ENCODE measurements at places on chromosomes 16 and 17.

DNA sequence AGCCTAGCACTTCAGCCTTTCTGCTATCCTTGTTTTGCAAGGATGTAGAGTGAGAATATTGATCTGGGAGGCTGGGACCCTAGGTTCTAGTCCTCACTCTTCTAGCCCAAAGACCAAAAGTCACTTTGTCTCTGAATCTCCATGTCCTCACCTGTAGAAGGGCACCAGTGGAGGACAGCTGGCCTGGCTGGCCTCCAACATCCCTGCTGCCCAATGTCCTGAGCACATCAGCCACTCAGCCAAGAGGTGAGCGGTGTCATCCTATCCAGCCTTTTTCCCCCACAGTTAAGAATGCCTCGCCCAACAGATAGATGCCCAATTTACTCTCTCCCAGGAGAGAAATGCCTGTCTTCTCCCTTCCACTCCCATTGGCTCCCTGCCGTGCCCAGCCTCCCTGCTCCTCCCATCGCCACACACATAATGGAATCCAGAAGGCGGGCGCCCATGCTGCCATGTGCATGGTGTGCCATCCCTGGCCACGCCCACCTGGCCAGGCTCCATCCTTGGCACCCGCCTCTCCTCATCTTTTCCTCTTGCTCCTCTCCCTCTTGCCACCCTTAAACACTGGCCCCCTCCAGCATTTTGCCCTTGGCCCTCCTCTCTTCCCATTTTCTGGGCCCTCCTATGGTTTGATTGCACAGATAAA, 157.3 kb upstream of the SDK2 start:
- DNase-seq = no peak

GRCh38 chr17:1012823-1013728, 16.1 kb downstream of the TIMM22 start:
- no peak for DNase-seq

- no peak for DNase-seq
Measured at GRCh38 chr17:53662608-53663007, 160.1 kb upstream of the KIF2B start.

- no peak for DNase-seq
Measured at GRCh38 chr17:1590029-1590746, 27.6 kb upstream of the PITPNA start.

- DNase-seq = no peak
Measured at GRCh38 chr17:31538080-31538762, 146.7 kb downstream of the RAB11FIP4 start.

GRCh38 chr16:47523342-47524006, 62.3 kb downstream of the PHKB start:
- no peak for DNase-seq

GRCh38 chr16:80350061-80350460, 190.7 kb upstream of the DYNLRB2 start:
- no peak for DNase-seq

DNA sequence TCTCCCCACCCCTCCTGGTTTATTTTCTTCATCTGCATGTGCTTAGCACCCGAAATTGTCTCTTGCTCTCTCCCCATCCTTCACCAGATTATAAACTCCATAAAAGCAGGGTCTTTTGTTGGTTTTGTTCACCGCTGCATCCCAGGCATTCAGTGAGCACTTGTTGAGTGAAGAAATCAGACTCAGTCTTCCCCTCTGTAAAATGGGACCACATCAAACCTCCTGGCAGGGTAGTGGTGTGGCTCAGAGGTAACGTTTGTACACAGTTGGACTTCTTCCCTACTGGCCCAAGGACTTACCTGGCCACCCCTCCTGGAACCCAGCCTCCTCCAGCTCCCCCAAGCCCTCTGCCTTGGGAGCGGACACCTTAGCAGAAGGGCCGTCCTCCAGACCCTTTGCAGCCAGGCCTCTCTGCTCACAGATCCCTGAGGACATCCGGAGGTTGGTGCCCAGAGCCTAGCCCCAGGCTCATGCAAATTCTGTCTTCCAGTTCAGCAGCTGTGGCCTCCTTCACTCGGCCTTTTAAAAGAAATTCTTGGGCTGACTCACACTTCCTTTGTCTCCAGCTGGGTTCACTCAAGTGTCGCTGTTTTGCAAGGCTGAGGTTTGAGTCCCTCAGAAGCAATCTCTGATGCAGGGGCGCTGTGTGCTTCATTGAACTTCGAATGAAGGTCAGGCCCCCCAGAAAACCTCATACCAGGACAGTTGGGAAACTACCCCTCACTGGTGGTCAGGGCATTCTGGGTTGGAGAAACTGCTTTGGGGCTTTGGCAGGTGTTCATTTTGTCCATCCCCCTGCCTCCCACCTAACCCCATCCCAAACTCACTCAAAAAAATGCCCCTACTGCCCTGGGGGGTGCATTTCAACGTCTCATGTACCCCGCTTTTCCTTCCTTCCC, 16.8 kb upstream of the RMI2 start:
- peak; percentile 11 for DNase-seq

DNA sequence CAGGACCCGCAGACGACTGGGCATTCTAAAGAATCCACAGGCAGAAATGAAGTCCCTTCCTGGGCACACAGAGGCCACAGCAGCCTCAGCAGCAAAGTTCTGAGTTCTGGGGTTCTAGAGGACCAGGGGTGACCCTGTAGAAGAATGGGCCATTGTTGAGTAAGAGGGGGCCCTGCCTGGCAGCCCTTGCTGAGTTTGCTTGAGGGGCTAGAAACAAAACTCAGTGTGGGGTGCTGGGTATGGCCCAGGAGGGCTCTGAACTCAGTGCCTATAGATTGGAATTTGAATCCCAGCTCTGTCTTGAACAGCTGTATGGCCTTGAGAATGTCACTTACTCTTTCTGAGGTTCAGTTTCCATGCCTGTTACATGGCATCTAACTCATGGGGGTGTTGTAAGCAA, at the start of gene PDILT:
PDILT (minus strand) TSS at position 101 of the 400 bp plus-strand sequence. CDS start 5,437 bp downstream, outside the sequence.
- DNase-seq = no peak

- DNase-seq = no peak
Measured at GRCh38 chr17:10053782-10054540, 144.4 kb downstream of the GAS7 start.

DNA sequence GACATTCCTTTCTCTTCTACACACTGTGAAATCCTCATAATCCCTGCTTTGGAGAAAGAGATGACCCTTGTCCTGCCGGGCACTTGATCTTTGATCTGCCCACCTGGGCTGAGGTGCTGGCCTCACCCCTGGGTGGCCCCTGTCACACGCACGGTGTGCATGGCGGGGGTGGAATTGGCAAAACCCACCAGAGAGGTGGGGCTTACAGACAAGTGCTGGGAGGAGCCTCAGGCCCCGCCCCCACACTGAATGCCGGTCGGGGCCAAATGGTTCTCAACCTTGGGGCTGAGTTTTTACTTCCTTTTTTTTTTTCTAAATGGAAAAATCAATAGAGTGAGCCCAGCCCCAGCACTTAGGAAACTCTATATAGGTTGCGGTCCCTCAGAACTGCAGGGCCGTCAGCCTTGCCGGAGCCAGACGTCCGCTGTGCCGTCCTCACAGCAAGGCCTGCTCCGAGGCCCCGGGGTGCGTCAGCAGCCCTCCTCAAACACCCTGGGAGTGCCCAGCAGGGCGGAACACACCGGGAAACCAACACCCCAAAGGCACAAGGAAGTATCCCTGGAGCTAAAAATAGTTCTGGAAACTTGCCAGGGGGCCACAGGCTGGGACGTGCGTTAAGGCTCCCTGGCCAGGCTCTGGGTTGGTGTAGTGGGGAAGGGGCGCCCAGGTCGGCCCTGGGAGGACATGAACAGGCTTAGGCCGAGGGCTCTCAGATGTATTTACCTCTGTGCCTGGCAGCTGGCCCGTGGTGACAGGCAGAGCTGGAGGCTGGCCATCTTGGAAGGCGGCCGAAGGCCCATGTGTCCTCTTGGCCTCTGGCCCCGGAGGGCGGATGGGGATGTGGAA, 11.0 kb downstream of the GPRC5C start:
- DNase-seq = no peak

- no peak for DNase-seq
Measured at GRCh38 chr16:55643161-55643970, 12.4 kb upstream of the SLC6A2 start.

- no peak for DNase-seq
Measured at GRCh38 chr17:56838687-56839086, 4.7 kb downstream of the DGKE start.

- DNase-seq = no peak
Measured at GRCh38 chr17:73847952-73848351, 203.7 kb upstream of the SDK2 start.

- DNase-seq = no peak
Measured at GRCh38 chr17:32746698-32747097, 130.2 kb downstream of the MYO1D start.

DNA sequence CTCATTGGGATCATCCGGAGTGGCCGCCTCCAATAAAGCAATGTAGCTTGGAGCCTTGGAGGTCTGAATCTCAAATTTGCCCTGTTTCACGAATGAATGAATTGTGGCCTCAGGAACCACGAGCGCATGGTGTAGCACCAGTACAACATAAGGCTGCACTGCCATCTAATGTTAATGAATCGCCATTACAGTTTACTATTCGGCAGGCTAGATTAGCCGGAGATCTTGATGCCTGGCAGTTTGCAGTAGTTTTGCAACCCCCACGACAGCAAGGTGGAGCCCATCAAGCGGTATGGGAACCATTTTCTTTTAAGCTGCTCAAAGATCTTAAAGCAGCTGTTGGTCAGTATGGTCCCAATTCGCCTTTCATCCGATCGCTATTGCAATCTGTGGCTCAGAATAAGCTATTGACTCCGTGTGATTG, 18.8 kb downstream of the ALOX15B start:
- peak; percentile 30 for DNase-seq

GRCh38 chr17:279331-279730, 73.3 kb downstream of the RPH3AL start:
- DNase-seq = no peak

GRCh38 chr16:87196231-87196630, 121.0 kb downstream of the C16orf95 start:
- no peak for DNase-seq

DNA sequence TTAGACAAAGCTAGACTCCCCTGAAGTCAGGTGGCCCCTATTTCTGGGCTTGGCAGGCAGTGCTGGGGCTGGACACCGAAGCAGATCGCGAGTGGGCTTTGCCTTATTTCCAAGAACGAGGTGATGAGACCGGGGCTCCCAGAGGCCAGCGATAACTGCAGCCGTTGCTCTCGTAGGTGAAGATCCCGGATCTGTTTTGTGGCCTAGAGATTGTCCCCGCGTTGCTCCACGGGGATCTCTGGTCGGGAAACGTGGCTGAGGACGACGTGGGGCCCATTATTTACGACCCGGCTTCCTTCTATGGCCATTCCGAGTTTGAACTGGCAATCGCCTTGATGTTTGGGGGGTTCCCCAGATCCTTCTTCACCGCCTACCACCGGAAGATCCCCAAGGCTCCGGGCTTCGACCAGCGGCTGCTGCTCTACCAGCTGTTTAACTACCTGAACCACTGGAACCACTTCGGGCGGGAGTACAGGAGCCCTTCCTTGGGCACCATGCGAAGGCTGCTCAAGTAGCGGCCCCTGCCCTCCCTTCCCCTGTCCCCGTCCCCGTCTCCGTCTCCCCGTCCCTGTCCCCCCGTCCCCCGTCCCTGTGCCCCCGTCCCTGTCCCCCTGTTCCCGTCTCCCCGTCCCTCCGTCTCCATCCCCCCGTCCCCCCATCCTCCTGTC, 1.5 kb upstream of the TBCD start:
- DNase-seq = no peak

- DNase-seq = no peak
Measured at GRCh38 chr17:44990994-44991393, 22.9 kb upstream of the C1QL1 start.

DNA sequence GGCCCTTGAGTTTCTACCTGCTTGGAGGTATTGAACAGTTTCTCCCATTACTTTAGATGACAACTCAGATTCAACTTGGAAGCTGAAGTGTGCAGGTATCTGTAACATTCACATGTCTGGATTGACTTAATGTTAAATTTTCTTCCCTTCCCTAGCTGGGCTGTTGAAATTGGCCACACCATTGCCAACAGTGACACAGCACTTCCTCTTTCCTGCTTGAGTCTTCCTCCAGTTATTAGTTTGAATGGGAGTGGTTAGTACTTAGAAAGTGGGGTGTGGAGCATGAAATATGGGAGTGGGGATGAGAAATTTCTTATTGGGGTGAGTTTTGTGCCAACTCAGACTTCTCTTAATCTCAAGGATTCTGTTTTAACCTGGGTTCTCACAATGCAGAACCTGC, 454.9 kb downstream of the KCNJ2 start:
- DNase-seq = no peak

- no peak for DNase-seq
Measured at GRCh38 chr17:81386646-81387099, 8.6 kb upstream of the BAHCC1 start.

GRCh38 chr17:51611585-51611984, 351.2 kb downstream of the UTP18 start:
- no peak for DNase-seq

DNA sequence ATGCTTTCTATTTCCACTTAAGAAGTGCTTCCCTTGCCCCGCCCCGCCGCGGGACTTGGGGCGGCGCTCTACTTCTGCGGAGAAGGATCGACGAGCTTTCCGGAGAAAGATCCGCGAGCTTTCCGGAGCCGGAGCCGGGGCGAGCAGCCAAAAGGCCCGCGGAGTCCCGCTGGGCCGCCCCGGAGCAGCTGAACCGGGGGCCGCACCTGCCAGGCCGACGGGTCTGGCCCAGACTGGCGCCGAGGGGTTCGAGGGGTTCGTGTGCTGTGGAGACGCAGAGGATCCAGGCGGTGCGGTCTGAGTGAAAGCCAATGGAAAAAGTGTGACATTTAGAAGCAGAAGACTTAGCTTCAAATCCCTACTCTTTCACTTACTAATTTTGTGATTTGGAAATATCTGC, 50.8 kb downstream of the TBC1D26 start:
- no peak for DNase-seq

- DNase-seq = no peak
Measured at GRCh38 chr17:80877729-80878303, 113.8 kb upstream of the CHMP6 start.

- DNase-seq = no peak
Measured at GRCh38 chr16:68070806-68071517, 14.2 kb upstream of the NFATC3 start.

DNA sequence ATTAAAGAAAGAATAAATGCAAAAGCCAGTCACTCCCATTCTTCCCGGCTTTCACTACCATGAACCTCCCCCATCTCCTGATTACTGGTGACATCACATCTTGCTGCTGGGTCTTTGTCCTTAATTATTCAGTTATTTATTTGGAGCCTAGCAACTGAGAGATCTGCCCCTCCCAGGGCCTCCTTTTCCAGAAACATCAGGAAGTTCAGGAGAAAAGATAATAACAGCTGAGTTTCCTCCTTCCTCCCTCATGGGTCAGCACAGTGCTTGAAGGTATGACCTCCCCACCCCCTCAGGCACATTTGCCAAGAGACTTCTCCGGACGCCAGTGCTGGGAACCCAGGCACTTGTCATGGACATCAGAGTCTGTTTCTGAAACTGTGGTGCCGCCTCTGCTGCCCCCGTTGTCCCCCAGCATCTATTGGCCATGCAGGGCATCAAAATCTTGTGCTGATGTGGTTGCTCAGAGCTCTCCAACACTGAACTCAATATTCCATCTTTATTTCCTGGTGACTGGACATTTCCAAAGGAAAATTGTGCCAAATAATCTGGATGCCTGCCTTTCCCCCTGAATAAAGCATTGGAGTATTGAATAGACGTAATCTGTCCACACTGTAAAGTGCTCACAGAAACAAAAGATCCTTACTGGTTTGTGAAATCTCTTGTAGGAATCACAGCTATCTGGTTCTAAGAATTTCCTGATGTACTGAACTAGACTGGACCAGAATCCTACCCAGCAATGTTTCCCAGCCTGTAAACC, 71.8 kb downstream of the ZNF18 start:
- no peak for DNase-seq

- DNase-seq = no peak
Measured at GRCh38 chr16:79191933-79192332, 408.6 kb downstream of the MAF start.
